ENCODE measurements at places on chromosomes 3 and 15.

DNA sequence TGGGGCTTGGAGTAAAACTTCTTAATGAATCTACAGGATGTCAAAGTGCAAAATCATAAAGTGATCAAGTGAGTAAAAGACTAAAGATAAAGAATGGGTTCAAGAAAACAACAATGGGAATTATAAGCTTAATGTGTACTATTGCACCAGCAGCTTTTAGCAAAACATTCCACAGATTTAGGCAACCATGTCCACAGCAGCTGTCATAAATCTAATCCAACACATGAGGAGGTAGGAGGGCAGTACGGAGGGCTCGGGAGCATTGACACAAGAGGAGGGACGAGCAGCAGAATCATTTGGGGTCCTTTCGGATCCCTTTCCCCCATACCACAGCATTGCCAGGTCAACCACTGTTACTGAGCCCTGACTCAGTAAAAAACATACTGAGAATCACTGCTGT, 464.3 kb upstream of the WNT5A start:
- no peak for DNase-seq

- DNase-seq = no peak
Observed at GRCh38 chr15:101161656-101162055, 90.2 kb downstream of the CHSY1 start.

DNA sequence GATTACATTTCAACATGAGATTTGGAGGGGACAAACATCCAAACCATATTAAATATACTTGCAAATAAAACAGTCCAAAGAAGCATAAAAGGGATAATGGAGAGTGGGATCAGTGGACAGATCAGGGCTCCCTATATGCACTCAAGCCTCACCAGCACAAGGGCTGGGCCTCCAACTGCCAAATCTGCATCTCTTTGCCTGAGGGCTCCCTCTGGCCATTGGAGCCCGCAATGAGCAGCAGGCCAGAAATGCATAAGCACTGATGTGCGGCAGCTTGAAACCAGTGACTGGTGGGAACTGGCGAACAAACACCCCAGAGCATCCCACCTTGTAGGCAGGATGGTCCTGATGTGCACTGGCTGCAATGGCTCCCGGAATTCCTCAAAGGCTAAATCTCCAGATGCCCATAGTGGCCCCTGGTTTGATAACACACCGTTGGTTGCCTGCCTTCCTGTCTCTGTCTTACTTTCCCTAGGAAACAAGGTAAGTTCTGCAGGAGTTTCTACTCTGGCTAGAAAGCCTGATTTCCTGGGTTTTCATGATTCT, 55.9 kb upstream of the POMGNT2 start:
- no peak for DNase-seq

GRCh38 chr3:72081471-72082185, 296.7 kb upstream of the PROK2 start:
- no peak for DNase-seq

GRCh38 chr15:99702895-99703602, 30.2 kb downstream of the LYSMD4 start:
- no peak for DNase-seq

GRCh38 chr3:189975391-189975990, 145.2 kb downstream of the P3H2 start:
- DNase-seq = peak; percentile 20

- no peak for DNase-seq
Observed at GRCh38 chr3:45889337-45889736, 3.0 kb downstream of the CCR9 start.

- DNase-seq = no peak
Observed at GRCh38 chr3:123346021-123346420, 102.9 kb downstream of the ADCY5 start.

- DNase-seq = no peak
Observed at GRCh38 chr15:39936681-39937080, 2.8 kb downstream of the EIF2AK4 start.

- DNase-seq = no peak
Observed at GRCh38 chr15:70358871-70359647, 261.3 kb upstream of the TLE3 start.

- DNase-seq = no peak
Observed at GRCh38 chr3:122915300-122916055, 112.1 kb downstream of the SEMA5B start.

DNA sequence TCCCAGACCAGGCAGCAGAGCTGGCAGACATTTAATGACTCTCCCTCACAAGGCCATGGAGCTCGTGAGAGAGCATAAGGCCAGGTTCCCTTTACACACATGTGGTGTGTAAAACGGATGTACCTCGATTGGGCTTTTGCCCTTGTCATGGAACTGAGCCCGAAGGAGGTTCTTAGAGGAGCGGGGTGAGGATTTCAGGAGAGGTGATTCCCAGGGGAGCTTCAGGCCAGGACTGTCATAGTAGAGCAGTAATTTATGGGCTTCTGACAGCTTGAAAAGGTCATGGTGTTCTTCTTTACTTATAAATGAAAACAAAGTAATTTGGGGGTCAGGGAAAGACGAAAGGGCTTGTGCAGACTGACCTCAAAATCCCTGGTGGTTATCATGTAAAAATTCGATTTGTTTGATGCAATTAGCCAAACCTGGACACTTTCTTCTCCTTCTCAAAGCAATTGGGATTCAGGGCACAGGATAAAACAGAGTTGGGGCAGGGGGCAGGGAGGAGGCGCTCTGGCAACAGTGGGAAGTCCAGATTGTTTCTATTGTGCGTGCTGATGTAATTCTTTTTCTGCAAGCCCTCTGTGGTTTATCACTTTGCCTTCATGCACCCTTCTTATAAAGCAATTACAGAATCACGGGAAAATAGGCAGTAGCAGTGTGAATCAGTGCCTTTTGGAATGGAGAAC, 51.0 kb downstream of the CACNA1D start:
- no peak for DNase-seq

DNA sequence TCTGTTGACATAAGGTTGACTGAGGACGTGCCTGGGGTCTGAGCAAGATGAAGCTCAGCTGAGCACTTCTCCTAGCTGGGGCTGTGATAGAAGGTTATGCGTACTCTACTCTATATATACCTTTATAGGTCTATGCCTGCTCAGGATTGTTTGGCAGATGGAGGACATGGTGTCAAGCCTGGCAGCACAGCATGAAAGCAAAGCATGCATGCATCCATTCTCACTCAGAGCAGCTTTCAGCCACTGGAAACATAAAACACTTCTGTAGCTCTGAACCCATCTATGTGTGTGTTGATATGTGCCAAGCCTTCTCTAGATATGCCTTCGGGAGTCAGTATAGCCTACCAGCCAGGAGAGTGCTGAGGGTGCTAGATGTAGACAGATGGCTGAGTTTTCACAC, 142.3 kb upstream of the NUDT16 start:
- no peak for DNase-seq

DNA sequence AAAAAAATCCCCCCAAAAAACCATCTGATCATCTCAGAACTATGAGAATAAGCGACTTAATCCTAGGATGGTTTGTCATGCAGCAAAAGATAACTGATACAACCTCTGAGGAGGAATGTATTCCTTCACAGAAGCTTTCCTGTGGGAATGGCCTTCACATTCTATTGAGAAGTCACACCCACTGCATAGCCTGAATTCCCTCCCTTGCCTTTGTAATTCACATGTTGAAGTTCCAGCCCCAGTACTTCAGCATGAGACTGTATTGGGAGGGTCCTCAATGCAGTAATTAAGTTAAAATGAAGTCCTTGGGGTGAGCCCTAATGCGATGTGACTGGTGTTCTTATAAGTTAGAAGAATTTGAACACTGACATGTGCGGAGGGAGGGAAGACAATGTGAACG, 395.2 kb downstream of the TUSC7 start:
- DNase-seq = no peak

GRCh38 chr3:359672-360071, 163.1 kb downstream of the CHL1 start:
- DNase-seq = no peak

GRCh38 chr15:32129815-32130214, 99.5 kb downstream of the CHRNA7 start:
- no peak for DNase-seq

GRCh38 chr3:122767540-122768372, 25.9 kb downstream of the HSPBAP1 start:
- DNase-seq = no peak

GRCh38 chr3:45933591-45933990, 9.7 kb upstream of the CXCR6 start:
- no peak for DNase-seq

DNA sequence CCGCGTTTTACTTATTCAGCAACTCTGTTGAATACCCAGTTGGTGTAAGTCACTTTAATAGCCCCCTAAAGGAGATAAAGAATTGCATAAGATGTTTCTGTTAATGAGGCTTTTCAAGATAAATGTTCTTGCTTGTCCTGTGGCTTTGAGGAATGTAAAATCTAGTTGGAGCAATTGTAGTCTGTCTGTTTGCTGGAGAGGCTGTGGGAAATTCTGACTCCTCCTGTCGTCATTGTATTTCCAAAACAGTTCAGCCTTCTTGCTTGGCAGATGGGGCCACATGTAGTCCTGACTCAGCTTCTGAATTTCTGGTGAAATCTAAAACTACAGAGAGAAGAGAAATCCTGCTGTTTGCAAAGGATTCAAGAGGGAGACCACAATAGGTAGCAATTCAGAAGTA, 114.4 kb downstream of the RYR3 start:
- DNase-seq = no peak

- no peak for DNase-seq
Observed at GRCh38 chr3:137347817-137348368, 390.1 kb downstream of the IL20RB start.

DNA sequence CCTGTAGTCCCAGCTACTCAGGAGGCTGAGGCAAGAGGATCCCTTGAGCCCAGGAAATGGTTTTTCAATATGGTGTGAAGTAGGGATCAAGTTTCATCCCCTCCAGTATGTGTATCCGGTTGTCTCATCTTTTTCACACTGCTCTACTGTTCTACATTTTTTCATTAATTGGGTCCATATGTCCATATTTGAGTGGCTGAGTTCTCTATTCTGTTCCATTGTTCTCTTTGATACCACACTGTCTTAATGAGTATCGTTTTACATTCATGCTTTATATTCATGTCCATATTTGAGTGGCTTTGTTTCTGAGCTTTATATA, 81.6 kb upstream of the LRRFIP2 start:
- DNase-seq = no peak

GRCh38 chr3:141915766-141916165, 39.3 kb downstream of the ATP1B3 start:
- DNase-seq = no peak

- DNase-seq = no peak
Observed at GRCh38 chr3:114649331-114649730, 355.5 kb downstream of the TIGIT start.

DNA sequence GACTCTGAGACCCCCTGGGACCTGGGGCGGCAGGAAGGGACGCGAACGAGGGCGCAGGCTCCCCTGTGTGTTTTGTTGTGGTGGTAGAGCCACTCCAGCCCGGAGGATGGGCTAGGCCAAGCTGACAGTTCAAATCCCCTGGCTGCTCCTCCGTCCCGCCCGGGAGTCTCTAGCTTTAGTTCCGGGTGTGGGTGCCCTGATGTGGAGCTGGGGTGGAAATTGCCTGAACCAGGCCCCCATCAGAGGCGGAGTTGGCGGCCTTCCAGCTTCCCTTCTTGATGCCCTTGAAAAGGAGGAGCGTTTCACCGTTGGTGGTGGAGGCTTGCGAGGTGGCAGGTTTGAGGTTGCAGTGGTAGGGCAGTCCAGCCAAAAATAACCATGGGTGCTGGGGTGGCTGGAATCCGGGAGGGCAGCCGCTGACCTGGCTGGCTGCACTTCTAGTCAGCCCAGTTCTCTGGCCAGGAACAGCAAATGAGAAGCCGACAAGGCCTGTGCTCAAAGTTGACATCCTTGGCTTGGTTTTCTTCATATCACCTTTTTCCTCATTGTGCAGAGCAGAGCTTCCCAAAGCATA, 817 bp downstream of the CLK3 start:
- peak; percentile 88 for DNase-seq

GRCh38 chr3:197001106-197001971, 28.3 kb downstream of the MELTF start:
- no peak for DNase-seq

- DNase-seq = no peak
Observed at GRCh38 chr3:67557848-67558355, 96.5 kb downstream of the SUCLG2 start.

DNA sequence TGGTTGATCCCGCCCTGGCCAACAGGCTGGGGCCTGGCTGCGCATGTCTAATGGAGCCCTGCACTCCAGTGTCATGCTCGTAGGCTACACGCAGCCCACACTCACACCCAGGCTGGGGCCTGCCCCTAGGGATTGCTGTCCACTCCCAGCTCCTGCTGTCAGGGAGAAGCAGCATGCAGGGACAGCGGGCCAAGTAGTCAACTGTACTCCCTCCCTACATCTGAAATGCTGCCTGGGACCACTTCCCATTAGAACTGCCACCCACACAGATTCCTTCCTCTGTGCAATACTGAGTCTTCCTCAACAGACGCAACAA, 16.1 kb downstream of the ALS2CL start:
- DNase-seq = peak; percentile 81

DNA sequence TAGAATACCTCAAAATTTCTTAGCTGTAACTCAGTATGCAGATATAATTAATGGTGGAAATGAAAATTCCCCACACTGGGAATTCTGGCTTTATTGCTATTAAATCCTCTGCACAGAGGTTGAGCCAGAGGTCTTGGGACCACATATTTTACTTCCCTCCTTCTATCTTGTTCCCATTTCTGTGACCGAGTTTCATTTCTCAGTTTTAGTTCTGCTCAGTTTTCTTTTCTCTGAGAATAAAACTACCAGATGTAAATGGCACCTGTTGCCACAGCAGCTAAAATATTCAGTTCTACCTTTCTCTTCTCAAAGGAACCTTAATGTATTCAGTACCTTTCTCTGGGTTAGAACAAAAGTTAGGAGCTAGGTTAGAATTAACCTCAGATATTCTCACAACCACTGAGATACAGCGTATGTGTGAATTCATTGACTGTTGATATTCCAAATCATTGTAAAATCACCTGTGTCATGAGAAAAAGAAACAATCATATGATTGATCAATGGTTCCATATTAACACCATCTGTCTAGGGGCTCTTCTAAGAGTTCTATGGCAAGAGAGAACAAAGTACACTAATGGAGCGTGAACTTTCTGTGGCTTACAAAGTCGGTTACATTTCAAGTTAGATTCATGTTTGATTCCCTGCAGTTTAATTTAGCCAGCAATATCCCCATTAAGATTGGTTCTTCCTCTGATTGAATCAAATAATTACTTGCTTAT, 374.1 kb downstream of the EFHB start:
- no peak for DNase-seq

DNA sequence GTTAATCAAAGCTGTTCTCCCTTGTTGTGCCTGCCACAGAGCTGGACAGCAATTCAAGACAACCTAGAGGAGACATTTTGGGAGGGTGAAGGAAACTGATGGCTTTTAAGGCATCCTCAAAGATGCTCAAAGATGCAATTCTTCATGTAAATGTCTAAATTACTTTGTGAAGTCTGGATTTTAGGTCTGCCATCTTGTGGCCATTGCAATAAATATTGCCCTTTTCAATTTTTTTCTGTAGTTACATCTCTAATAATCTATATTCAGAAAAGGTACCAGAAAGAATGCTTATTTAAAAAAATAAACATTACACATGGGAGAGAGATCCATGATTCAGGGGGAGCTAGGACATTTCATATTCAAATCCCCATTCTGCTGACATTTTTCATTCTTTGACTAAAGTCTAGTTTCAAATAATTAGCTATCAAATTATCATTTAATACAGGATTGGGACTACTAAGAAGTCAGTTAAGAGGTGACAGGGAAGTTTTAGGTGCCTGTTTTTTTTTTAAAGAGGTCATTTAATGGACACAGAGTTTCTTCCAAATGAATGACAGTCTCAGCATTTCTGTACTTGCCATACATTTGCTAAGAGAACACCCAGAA, 259.8 kb upstream of the WNT5A start:
- DNase-seq = no peak
